ENCODE measurements at places on chromosomes 4 and X.

DNA sequence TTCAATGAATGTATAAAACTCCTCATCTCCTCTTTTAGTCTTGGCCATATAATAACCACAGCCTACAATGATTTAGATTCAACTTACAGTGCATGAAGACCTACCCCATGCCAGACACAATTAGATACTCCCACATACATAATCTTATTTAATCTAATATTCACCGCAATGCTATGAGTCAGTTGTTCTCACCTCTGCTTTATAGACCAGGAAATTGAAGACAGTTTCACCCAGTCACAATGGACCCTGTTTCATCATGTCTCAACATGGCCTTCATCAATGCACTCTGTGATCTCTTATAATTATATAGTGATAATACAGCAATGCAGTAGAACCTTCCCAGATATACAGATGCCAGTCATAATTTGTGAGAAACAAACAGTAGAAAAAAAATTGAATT lies 148.6 kb downstream of the PARM1 start:
- no peak for DNase-seq

- DNase-seq: no peak
Measured at GRCh38 chrX:148629434-148629833, 129.0 kb downstream of the AFF2 start.

- DNase-seq: no peak
Measured at GRCh38 chrX:40132751-40133150, 35.0 kb upstream of the BCOR start.

DNA sequence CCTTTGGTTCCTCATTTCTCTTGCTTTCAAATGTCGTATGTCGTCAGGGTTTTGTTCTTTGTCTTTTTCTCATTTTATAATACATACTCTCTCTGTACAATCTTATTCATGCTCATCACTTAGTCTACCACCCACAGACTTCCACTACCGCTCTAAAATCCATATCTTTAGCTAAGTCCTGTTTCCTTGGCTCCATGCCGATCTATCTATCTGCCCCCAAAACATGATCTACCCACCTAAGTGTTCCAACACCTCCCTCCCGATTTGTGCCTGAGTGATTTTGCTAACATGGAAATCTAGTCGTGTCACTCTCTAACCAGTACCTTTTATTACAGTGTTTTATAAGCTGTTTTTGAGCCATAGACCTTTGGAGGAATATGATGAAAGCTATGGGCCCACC lies 65.6 kb upstream of the PGAM4 start:
- DNase-seq: no peak

GRCh38 chr4:108683479-108683878 lies 33.1 kb downstream of the OSTC start:
- DNase-seq: no peak

GRCh38 chr4:183256756-183257385 lies 63.2 kb downstream of the CLDN22 start:
- no peak for DNase-seq

- no peak for DNase-seq
Measured at GRCh38 chr4:30716158-30716557, 4.0 kb upstream of the PCDH7 start.

- no peak for DNase-seq
Measured at GRCh38 chrX:63817696-63818095, 32.7 kb upstream of the ARHGEF9 start.

GRCh38 chr4:14984448-14984847 lies 17.8 kb upstream of the CPEB2 start:
- DNase-seq: no peak

DNA sequence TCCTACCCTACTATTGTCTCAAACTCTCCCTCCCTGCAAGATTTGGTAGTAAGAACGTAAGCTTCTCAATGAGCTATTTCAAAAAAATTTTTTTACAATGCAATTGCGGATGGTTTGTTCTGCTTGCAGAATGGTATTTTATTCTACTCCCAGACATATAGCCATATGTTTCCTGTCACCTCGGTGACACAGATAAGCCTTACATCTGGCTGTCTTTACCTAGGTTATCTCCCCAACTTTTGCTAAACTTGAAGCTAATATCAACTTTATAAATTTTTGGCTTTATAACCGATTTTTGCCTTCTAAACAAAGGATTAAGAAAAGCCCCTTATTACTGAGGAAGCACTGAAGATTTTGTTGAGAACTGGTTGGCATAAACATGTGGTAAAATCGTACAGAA lies 331.5 kb downstream of the TENM3 start:
- no peak for DNase-seq

DNA sequence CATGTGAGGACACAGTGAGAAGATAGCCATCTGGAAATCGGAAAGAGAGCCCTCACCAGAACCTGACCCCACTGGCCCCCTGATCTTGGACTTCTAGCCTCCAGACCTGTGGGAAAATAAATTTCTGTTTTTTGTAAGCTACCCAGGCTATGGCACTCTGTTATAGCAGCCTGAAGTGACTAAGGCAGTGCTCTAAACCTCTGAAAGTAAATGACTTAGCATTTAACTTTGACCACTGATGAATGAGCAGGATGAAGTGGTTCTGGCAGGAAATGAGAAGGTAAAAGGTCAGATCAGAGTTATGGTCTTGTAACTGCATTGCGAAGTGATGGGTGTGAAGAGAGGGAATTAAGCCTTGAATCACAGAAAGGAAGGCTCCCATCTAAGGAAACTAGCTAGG lies 17.0 kb downstream of the GPAT3 start:
- no peak for DNase-seq

- no peak for DNase-seq
Measured at GRCh38 chr4:76090241-76090691, 15.8 kb downstream of the ART3 start.

DNA sequence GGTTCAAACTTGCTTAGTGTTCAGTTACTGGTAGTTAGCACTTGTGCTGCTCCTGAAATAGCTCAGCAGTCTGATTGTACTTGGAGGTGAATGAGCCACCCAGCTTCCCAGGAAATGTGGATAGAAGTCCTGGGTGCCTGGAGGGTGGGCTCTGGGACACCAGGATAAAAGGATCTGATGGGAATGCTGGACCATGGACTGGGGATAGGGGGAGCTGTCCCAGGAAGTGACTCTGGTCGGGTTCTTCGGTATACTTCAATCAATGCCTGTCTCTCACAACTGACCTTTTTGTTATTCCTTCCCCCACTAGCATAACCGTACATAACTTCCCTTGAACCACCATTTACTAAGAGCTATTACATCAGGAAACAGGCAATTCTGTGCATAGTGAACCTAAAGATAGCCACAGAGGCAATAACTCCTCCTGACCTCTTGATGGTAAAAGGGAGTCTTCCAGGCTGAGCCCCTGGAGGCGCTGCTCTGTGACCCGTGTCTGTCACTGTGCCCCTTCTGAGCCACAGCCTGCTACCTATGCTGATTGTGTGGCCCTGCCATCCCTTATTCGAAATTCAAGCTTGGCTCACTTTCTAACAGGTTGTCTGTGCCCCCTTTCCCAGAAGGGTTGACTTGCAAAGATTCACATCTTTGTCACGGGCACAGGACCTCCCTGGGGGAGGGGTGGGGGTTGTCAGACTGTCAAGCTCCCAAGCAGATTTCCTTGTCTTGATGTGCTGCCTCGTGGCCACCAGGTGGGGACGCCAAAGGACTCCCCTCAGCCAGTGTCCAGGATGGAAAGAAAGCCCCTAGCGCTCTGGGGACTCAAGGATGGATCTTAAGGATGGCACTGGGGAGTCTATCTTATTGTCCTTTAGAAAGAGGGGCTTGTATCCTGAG lies 24.5 kb upstream of the WDR1 start:
- no peak for DNase-seq

DNA sequence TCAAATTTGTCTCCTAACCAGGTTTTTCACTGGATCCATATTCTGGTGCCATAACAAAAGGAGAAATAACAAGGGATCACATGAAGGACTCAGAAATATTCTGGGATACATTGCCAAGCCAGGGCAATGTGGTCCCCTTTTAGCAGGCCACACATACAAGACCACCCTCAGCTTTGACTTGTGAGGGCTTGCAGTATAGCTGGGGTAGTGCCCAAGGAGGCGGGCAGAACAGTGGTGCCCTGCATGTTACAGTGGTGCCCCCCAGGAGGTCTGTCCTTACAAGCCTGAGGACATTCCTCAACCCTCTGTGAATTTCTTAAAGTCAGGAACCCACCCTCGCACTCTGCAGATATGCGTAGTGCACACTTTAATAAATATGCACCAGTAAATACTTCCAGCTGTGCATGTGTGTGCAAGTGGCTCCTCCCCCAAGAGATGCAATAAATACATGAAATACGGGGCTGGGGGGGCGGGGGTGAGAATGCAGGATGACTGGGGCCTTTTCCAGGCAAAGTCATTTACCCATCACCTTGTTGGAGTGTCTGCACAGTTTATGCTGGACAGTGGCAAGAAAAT lies 34.4 kb upstream of the TBL1X start:
- no peak for DNase-seq

DNA sequence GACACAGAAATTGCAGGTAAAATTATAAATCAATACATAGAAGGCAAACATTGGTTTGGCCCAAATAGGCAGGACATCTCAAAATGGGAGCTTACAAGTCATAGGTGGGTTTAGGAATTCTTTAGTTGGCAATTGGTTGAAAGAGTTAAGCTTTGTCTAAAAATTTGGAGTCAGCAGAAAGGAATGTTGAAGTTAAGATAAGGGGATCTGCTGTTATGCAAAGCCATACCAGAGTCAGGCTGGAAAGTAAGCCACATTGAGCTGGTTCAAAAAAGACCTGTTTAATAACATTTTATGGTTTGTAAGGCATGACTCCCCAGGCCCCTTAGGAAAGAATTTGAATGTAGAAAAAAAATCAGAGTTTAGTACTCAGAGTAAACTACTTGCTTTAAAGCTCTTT lies 92.6 kb downstream of the IL13RA2 start:
- no peak for DNase-seq

DNA sequence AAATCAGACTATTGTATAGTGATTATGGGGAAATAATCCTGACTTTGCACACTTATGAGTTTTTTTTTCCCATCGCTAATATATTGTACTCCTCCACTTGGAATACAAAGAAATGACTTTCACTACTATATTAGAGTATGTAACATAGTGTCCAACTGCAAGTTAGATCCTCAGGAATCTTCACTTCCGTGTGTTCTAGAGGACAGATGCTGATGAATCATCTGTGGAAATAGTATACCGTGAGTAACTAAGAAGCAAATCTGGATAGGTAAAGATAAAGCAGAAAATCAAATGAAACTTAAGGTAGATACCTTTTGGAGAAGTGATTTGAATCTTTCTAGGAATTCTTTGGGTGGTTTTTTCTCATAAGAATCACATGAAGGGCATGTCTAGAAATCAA lies 8.3 kb downstream of the IL21 start:
- DNase-seq: no peak

- no peak for DNase-seq
Measured at GRCh38 chrX:65643531-65644052, 23.9 kb upstream of the MSN start.

DNA sequence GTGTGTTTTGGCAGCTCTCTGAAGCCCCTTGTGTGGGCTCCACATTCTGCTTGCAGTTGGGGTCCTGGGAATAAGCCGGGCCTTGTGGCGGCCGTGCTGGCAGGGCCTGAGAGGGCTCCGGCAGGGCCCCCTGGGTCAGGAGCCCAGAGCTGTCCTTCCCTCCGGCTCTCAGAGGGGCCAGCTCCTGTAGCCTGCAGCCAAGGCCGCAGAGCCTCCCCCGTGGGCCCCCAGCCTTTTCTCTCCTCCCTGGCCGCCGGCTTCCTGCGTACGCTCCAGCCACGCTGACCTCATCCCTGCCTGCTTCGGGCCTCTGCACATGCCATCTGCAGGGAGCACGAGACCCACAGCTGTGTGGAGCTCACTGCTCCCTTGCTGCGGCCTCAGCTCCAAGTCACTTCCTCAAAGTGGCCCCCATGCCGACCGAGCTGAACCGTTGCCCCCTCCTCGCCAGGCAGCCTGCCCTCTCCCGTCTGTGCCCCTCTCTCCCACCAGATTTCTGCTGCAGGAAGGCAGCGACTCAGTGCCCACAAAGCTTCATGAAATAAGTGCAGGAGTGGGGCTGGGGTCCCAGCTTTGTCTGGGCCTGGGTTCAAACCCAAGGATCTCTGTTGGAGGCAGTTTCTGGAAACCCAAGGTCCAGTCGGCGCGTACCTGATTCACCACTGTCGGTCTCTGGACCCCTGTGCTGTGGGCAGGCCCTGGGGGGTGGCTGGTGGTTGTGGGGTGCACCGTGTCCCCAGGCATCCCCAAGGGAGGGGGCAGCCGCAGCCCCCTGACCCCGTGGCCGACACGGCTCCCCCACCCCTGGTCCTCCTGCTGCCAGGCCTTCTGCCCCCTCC lies 57.1 kb upstream of the NKX1-1 start:
- no peak for DNase-seq

GRCh38 chr4:148060264-148061140 lies 328.6 kb downstream of the ARHGAP10 start:
- DNase-seq: no peak

DNA sequence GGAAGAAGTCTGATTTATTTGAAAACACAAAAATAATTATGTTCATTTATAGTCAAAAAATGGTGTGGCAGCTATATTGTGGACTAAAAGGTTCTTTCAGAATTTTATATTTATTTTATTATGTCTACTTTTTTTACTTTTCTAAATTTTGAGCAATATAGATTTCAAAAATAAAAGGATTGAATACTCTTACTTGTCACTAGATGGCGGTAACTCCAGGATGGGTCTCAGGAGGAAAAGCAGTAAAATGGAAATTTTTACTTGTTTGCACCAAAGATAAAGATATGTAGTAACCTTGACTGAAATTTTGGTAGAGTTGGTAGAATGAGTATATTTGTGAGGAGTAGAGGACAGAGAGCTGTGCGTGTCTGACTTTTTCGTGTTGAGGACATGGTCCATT lies 14.5 kb upstream of the DACH2 start:
- DNase-seq: no peak

DNA sequence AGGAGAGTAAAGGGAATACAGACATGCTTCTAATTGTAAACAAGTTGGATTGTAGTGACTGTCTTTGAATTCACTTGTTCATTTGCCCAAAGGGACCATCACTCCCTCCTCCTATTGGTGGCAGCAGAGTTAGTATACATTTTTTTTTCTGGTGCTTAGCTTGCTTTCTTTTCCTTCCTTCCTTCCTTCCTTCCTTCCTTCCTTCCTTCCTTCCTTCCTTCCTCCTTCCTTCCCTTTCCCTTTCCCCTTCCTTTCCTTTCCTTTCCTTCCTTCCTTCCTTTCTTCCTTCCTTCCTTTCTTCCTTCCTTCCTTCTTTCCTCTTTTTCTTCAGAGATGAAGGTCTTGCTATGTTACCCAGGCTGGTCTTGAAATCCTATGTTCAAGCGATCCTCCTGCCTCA lies 94.8 kb upstream of the ATP6AP2 start:
- DNase-seq: no peak

All from activated CD4-positive, CD25-positive, alpha-beta regulatory T cell treated with anti-CD3 and anti-CD28 coated beads, Interleukin-2, amount 50 U/mL, for 16 hours (primary cell).